ENCODE measurements at places on chromosomes 7 and 10.
A peak's percentile ranks its signal among the peaks of the same experiment; 100 is the strongest.

GRCh38 chr7:133310232-133310862, 57.5 kb downstream of the EXOC4 start:
- DNase-seq = no peak

- DNase-seq = no peak
These were observed 10.5 kb downstream of the CRCP start for GRCh38 chr7:66125052-66125694.

GRCh38 chr10:73965890-73966768, 31.8 kb upstream of the VCL start:
- DNase-seq = peak; percentile 95

DNA sequence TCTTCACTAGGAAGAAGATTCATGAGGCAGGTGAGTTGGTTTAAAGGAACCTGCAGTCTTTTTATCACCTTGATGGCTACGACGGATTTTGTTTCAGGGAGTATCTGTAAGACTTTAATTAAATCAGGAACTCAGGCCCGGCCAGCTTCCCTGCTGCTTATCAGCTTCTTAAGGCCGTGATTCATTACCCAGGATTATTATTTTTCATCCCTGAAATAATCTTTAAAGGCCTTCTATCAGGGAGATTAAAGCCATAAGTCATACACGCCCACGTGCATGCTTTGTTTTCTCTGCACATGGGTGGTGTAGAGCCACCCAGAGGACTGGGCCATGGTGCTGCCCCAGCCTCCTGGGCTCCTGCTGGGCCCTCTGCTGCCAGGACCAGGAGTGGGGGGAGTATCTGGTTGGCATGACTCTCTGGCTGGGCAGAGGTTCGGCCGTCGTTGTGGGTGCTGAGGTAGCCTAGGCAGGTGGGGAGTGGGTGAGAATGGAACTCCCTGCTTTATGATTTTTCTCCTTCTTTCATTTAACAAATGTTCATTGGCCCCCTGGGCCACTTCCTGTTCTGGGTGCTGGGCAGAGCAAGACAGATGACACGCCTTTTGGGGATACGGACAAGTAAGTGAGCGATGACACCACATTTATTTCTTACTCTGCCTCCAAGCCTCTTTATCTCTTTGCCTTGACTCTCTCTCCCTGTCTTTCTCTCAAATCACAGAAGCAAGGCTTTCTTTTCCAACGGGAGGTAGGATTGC, 39.0 kb upstream of the PCBD1 start:
- DNase-seq = no peak

GRCh38 chr7:107789647-107790046, 13.4 kb downstream of the SLC26A3 start:
- no peak for DNase-seq

DNA sequence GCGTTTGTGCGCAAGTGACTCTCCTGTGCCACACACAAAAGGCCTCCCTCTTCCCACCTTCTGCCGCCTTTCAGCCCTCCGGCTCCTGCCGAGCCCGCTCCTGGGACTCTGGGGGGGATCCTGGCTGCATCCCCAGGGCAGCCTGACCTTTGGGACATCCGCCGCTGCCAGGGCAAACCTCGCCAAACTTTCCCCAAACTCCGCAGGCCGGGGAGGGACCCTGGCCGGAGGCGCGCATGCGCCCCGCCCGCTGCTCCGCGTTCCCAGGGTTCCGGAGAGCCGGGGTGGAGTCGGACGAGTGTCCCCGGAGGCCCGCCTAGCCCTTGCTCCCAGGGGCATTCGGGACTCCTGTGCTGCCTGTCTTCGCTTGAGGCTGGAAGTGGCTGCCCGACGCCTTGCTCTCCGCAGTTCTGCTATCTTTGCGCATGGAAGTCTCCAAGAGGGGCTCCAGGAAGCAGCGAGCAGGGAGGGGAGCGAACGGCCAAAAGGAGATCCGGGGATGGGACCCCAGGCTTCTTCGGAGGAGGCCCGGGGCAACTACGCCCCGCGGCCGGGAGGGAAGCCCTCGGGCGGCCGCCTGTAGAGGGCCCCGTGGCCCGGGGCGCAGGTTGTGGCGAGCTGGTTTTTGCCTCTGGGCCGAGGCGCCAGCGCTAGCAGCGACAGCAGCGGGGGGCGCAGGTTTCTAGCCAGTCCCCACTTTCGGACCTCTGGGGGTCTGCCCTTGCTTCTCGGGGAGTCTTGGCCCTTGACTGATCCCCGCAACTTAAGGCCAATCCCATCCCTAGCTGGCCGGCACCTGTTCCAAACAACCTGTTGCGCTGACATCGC, 7.0 kb downstream of the PTF1A start:
- DNase-seq = no peak

DNA sequence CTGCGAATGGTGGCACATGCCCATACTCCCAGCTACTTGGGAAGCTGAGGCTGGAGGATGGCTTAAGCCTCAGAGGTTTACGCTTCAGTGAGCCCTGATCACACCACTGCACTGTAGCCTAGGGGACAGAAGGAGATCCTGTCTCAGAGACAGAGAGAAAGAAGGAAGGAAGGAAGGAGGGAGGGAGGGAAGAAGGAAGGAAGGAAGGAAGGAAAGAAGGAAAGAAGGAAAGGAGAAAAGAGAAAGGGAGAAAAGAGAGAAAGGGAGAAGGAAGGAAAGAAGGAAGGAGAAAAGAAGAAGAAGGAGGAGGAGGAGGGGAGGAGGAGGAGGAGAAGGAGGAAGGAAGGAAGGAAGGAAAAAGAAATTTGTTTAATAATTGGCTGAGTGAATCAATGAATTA, 13.0 kb upstream of the SAR1A start:
- no peak for DNase-seq

- DNase-seq = no peak
These were observed 11.5 kb upstream of the OGA start for GRCh38 chr10:101829561-101830315.

- no peak for DNase-seq
These were observed 64.9 kb downstream of the LCOR start for GRCh38 chr10:96896884-96897589.

- DNase-seq = no peak
These were observed 37.6 kb downstream of the GET4 start for GRCh38 chr7:913736-914520.

- no peak for DNase-seq
These were observed 115.5 kb upstream of the DIP2C start for GRCh38 chr10:804787-805619.

DNA sequence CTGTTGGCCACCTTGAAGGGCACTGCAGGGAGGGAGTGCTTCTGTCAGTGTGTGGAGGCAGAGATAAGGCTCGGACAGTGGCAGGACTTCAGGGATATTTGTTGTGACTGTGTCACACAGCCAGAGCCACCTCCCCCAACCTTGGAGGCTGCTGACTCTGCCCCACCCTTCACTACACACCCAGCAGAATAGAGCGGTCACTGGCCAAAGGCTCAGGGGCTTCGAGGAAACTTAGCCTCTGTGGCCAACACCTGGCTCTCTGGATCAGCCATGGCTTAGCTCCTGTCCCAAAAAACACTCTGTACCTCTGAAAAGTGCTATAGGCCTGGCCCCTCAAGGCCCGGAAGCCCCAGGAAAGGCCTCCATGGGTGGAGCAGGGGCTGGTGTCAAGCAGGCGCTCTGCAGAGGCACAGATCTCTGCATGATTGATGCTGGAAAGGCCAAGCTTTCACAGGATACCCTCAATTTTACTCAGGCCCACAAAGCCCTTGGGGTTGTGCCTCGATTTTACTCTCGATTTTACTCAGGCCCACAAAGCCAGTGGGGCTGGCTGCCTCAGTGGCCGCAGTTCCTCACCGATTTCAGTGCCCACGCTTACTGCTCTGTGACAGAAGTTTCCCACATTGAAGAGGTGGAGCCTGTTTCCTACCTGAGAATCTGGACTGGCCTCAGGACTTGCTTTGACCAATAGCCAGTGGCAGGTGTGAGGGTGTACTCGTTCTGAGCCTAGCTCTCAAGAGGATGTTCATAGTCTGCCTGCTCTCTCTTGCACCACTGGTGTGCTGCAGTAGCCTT, 113.2 kb upstream of the GPR26 start:
- no peak for DNase-seq

DNA sequence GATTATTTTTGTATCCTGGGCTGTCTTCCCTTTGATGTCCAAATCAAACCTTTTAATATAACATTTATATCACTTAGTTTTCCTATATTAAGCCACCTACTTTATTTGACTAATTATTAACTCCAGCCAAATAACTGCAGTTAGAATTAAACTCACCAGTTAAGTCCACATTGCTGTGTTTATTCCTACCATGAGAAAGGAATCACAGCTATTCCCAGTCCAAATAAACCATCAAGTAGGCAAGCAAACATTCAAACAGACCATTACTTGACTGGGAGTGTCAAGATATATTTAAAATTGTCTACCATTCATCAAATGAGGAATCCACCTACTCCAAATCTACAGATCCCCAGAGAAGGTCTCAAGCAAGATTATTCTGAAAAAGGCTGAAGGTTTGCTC, 22.4 kb downstream of the PDE1C start:
- no peak for DNase-seq

GRCh38 chr10:80590585-80591125, 53.0 kb downstream of the SH2D4B start:
- no peak for DNase-seq

Measured in posterior vena cava (tissue), 2 donors.